Omental fat pad (tissue), 4 donors: ENCODE measurements at places on chromosomes 11 and 22. TPM values are rescaled to one million over a fixed set of nuclear protein-coding genes. Genes with fewer than 3 reads are reported as not detected.

HBG1 gene
- not detected for total RNA-seq

GRCh38 chr11:18776324-18776723, 15.3 kb downstream of the PTPN5 start:
- DNase-seq = no peak

DNA sequence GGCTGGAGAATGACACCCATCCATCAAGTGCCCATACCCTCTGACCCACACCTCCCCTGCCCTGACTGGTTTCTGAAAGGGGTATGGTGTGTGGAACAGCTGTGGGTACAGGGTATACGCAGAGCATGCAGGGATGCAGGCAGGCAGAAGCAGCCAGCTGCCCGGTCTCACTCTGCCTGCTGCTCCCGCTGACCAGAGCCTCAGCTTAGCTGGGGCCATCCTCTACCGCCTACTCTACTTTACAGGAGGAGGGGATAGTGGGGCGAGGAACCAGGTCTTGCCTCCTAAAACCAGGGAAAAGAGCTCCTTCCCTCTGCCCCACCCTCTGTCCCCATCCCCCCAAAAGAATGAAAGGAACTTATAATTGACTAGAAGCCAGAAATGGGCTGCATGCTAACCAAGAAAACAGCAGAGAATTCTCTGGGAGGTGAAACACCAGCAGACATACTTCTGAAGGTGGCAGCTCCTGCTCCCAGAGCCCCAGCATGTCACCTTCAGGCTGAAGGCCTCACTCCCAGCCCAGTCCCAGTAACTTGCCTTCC, 13.0 kb upstream of the CHRM4 start:
- DNase-seq = no peak

- DNase-seq = no peak
These were observed 125.0 kb downstream of the KCNQ1OT1 start for GRCh38 chr11:2574553-2575535.

FOLR2 gene
- total RNA-seq = 52.5 TPM

TMEM80 gene
- total RNA-seq = 19.9 TPM

TRIM29 gene
- total RNA-seq = 5.7 TPM

- no peak for DNase-seq
These were observed 897 bp downstream of the MAP6 start for GRCh38 chr11:75667831-75668450.

DNA sequence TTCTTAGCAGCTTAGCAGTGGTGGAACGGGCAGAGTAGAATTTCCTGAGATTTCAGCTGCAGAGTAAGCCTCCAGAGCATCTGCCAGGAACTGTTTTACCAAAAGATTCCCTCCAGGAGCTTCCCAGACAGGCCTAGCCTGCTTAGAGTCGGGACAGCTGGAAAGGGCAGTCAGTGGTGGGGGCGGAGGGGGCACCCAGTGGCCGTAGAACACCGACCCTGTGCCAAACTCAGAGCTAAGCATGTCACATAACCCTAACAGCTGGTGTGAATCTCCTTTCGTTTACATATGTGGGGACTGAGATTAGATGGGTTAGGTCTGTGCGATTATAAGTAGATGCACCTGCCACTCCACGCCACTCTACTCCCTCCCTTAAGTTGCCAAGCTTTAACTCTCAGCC, 80.0 kb upstream of the CRTAM start:
- DNase-seq = no peak
